Muscle of arm (tissue), 14 donors: ENCODE measurements at places on chromosomes 16 and 17. TPM values are rescaled to one million over a fixed set of nuclear protein-coding genes. Genes with fewer than 3 reads are reported as not detected.

Gene RAB40C
- 9.2 TPM for polyA plus RNA-seq

Gene FN3K
- 16.5 TPM for polyA plus RNA-seq

Gene ARRB2
- polyA plus RNA-seq, result 18.2 TPM

Gene RAB26
- polyA plus RNA-seq, result 0.30 TPM

Gene MRPL58
- polyA plus RNA-seq, result not detected
